NCI-H446 (cell line): ENCODE measurements at places on chromosomes 1 and 21.

DNA sequence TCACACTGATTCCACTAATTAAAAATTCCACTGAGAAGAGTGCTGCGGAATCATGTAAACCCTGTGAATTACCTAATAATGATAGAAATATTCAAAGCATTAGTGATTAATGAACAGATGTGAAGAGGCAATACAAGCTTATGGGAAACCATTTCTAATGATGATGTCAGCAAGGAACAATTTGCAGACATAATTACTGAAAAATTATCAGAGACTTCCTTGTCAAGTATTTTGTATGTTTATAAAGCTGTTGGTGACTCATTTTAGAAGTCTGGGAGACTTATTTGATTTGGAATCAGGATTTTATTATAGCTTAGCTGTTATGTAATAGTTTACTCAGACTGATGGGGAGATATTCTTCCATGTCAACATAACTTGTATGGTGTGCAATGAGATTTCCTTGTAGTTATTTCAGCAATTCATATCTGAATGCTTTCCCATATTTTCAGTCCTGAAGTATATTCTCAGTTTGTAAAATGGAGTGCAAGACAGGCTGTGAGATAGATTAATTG lies 135.5 kb downstream of the TGFB2 start:
- DNase-seq: no peak

- no peak for DNase-seq
Observed at GRCh38 chr1:94675373-94675772, 133.8 kb upstream of the F3 start.

DNA sequence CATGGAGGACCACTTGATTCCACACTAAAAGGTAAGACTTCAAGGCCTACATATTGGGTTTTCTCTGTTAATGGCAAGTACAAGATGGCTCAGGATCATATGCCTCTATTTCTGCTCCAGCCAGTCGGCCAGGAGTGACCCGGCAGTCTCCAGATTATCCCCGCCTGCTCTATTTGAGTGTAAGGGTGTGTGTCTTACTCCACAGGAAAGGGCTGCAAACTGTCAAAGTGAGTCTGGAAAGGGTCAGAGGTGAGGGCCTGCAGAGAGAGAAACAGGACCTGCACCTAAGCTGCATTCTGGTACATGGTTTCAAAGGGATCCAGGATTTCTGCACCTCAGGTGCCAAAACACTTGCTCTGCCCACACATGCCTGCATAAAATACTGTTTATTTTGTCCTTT lies 9.2 kb downstream of the ZNF692 start:
- no peak for DNase-seq

DNA sequence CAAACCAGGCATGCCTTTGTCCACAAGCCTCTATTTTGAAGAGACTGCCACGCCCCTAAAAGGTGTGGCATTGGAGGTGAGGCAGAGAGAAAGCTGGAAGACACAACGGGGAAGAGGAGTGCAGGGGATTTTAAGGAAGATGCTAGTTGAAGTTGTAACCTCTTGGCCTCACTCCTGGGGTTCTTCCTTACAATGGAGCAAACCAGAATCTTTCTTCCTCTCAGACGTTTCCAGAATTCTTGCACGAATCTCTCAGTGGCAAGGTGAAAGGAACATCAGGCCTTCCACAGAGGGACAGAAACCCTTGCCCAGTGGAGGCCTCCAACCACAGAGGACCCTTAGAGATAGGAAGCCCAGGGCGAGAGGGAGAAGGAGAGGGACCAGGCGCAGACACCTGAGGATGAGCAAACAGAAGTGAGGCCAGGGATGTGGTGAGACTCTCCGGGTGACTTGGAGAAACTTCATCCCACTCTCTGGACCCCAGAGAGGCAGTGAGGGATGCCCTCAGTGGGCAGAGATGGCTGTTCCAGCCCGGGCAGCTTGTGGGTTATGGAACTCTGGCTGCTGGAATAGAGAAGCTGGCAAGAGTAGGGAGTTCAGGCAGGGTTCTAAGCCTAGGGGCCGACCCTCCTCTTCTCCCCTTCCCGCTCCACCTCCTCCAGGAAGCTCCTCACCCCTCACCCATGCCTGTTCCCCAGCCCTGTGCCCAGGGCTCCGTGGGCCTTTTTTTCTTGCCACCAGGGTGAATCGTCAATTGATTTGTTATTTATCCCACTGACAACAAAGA lies 136.8 kb upstream of the RUNX3 start:
- DNase-seq: no peak

- DNase-seq: no peak
Observed at GRCh38 chr1:30005972-30006619, 717.3 kb downstream of the MATN1 start.

- DNase-seq: peak; percentile 14
Observed at GRCh38 chr1:196115646-196116045, 492.6 kb downstream of the KCNT2 start.

DNA sequence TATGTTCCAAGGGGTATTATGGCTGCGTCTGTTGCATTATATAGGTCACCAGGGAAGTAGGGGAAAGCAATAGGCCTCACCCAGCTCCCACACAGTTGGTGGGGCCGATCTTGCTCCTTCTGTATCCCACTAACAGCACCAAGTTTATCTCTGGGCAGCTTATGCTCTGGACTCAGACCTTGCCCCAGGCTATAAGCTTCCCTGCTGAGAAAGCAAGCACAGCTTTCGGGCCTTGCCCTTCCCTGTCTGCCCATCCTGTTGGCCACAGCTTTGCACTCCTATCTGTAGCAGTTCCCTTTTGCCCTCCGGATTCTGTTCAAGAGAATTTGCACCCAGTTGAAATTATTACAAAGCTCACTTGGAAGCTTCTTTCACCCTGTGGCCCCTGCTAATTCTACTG lies 12.9 kb downstream of the KCNE1 start:
- no peak for DNase-seq

GRCh38 chr1:3614755-3615742 lies 3.7 kb upstream of the MEGF6 start:
- peak; percentile 41 for DNase-seq

DNA sequence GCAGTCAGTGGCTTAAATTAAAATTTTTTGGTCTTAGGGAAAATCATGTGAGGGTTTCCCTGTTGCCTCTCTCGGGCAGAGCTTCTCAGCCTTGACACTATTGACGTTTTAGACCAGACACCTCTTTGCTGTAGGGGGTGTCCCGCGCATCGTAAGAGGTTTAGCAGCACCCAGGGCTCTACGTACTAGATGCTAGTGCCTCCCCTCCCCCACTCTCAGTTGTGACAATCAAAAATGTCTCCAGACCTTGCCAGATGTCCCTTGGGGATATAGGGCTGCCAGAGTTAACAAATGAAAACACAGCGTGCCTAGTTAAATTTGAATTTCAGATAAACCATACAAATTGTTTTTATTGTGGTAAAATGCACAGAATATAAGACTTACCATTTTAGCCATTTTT lies 293.3 kb downstream of the DISC1 start:
- no peak for DNase-seq

DNA sequence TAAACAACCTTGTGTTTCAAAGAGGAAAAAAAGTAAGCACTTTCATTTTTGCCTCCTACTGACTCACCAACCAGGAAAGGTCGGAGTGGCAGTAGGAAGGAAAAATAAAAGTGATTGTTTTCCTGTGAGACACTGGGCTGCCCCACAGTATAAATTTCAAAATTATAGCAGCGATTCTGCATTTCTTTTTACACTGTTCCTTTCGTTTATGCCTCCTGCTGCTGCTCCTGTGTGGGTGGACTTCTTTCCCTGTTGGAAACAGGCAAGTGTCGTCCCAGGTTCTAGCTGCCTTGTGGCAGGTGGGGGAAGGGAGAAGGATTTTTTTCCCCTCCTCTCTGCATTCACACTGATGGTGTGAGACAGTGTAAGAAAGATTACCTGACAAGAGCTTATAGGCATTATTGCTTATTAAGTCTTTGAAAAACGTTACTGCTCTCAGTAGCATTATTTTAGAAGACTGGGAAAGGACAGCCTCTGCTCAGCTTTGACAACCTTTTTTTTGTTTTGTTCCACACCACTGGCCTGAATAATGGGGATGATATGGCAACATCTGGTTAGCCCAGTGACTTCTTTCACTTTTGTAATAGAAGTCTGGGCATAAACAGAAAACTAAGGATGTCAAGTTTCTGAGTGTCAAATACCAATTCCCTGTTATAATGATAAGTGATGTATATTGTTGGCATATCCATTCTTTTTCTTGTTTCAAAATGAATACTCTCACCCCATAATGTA lies 77.9 kb downstream of the NEK7 start:
- no peak for DNase-seq

- no peak for DNase-seq
Observed at GRCh38 chr1:61141288-61142042, 59.1 kb downstream of the NFIA start.

GRCh38 chr1:77925956-77926355 lies 37.5 kb downstream of the NEXN start:
- no peak for DNase-seq

DNA sequence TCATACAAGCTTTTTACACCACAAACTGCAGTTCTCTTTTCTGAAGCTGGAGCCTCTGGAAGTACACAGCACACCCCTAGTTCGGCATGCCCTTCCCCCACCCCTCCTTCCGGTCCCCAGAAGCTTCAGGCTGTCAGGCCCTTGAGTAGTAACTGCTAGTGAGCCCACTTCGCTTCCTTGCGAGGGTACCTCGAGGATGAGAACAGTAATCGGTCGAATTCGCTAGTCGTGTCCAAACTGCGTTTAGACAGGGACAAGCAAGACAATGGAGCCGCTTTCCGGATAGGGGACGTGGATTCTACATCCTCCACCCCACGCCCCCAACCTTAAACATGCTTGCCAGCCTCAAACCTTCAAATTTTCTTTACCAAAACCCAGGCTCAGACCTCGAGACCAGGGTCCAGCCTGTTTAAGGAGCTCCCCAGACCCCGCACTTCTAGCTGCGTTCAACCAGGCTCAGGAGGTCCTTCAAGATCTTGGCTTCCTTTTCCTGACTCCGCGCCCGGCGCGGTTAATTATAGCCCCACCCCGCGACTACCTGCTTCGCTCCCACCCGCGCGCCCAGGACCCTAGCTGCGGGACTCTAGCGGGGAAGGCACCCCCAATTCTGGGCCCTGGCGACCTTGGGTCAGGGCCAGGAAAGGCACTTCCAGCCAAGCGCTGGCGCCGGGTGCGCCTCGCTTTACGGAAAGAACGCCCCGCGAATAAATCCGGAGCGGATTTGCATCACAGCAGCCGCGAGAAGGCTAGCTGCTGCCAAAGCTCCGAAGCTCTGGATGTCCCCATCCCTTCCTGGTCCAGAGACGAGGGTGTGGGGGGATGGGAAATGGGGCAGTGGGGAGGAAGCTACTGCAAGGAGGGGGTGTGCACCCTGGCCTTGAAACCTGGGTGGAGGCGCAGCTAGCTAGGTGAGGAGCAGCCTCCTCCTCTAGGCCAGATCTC lies 8.1 kb upstream of the TSPAN1 start:
- no peak for DNase-seq

DNA sequence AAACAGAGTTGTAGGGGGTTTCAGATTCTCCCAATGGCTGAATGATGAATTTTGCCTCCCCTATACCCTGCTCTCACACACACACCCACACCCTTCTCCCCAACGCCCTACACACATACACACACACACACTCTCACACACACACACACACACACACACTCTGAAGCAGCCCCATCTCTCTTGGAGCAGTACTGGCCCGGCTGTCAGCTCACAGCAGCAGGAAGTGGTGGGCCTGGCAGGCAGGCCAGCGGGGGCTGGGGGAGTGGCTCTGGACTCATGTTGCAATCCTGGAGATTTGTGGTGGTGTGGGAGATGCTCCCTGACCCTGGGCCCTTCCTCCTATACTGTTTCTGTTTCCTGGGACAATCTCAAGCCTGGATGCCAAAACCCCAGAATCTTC lies 2.2 kb downstream of the IKBKE start:
- DNase-seq: no peak

- no peak for DNase-seq
Observed at GRCh38 chr1:172394141-172394751, 26.2 kb upstream of the C1orf105 start.

DNA sequence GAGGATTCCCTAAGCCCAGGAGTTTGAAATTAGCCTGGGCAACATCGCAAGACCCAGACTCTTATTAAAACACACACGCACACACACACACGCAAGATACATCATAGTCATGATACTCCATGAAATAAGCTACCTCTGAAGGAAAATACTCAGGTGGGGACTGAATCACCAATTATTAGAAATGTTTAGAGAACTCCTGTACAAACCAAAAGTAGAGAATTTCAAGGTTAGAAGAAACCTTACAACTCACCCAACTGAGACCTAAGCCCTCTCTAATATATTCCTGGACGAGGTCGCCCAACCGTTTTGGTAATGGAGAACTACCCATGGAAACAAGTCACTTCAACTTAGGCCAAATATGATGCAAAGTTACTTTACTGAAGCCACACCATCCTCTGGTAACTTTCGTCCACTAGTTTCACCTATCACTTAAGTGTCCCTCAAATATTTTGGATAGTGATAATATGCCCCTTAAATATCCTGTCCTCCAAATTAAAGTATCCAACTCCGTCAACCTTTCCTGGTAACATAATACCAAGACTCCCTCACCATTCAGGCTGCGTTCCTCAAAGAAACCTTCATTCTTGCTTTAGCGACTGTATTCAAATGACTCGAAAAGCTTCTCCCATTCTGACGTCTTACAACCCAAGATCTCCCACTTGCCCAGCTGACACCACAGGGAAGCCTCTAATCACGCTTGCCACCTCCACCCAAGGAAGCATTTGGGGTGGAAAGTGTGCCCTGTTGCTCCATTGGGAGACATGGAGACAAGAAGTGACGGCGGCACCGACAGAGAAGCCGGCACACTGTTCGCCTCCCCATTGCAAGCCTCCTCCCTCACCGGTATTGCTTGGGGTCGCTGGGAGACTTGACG lies 856 bp downstream of the NRDC start:
- no peak for DNase-seq

DNA sequence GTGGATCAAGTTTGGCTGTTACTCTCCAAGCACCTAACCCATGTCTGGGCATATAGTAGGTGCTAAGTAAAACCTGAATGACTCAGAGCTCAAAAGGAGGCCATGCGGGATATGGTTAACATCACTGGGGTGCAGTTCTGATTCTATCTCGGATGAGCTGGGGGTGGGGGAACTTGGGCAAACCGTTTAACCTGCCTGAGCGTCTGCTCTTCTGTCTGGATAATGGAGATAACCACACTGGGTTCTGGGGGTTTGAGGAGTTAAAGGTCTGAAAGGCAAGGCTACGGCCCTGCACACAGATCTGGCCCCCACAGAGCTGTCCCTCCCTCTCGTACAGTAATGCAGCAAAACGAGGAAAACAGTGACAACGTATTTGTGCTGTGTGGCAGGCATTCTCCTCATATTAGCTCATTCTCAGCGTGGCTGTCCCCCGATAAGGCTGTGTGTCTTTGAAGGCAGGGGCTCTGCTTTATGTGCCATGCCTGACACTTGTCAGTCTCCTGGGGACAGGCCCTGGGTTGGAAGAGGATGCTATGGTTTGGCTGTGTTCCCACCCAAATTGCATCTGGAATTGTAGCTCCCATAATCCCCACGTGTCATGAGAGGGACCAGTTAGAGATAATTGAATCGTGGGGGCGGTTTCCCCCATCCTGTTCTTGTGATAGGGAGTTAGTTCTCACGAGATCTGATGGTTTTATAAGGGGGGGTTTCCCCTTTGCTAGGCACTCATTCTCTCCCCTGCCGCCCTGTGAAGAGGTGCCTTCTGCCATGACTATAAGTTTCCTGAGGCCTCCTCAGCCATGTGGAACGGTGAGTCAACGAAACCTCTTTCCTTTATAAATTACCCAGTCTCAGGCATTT lies 6.8 kb upstream of the ALDH4A1 start:
- no peak for DNase-seq

- no peak for DNase-seq
Observed at GRCh38 chr1:26965213-26965612, 4.9 kb upstream of the KDF1 start.
